ENCODE measurements at places on chromosomes 1 and 21.

- no peak for DNase-seq
Measured at GRCh38 chr1:111875640-111876039, 113.8 kb downstream of the KCND3 start.

DNA sequence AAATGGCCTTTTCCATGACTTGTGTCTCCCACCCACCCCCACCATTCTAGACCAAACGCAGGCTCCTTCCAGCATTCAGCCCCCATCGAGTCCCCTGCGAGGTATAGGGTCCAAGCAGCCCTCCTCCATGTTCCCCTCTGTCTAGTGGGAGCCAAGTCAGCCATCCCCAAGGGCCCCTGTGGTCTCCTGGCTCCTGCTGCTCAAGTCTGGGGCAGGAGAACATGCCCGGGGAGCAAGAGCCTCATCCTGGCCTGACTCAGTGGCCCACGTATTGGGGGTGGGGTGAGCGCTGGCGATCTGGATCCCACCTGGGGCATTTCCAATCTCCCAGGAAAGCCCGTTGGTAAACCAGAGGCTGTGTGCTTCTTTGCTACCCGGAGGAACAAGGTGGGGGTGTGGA is 4.1 kb upstream of the PRDM16 start:
- no peak for DNase-seq

DNA sequence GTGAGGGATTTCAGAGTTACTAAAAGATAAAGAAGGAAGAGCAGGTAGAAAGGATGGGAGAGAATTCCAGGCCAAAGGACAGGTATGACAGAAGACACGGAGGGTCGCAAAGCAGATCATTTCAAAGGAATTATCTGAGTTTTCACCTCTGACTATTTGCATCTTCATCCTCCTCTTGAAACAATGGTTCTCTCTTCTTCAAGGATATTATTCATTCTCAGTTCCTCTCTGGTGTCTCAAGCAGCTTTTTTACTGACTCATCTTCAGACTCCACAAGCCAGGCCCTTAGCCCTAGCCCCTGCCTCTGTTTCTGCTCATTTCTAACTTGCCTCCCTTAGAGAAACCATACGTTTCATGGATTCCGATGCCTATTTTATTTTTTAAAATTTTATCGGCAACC is 15.0 kb downstream of the DDX59 start:
- no peak for DNase-seq

DNA sequence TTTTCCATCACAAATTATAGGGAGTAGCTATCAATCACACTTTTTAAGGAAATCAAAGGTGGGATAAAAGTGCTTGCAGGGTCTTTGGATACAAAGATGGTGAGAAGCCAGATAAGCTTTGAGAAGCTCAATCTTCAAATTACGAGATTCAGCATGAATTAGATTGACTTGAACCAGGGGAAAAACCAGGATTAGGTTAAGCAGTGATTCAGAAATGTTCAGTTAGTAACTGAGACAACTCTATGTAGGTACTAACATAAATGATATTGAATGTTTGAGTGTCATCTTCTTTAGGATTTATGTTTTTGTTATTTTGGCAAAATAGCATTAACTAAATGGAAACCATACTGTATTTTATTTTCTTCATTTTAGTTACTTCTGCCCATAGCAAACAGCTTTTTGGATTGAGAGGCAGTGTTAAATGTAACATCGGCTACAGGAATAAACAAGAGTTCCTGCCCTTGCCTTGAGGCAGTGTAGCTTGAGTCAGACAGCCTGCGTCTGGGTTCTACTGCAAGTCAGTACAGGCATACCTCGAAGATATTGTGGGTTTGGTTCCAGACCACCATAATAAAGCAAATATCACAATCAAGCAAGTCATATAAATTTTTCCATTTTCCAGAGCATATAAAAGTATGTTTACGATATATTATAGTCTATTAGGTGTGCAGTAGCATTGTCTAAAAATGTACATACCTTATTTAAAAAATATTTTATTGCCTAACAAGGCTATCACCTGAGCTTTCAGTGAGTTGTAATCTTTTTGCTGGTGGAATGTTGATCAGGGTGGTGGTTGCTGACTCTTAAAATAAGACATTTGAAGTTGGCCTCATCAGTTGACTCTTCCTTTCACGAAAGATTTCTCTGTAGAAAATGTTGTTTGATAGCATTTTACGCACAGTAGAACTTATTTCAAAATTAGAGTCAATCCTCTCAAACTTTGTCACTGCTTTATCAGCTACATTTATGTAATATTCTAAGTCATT is 36.9 kb upstream of the BACH1 start:
- DNase-seq: no peak

DNA sequence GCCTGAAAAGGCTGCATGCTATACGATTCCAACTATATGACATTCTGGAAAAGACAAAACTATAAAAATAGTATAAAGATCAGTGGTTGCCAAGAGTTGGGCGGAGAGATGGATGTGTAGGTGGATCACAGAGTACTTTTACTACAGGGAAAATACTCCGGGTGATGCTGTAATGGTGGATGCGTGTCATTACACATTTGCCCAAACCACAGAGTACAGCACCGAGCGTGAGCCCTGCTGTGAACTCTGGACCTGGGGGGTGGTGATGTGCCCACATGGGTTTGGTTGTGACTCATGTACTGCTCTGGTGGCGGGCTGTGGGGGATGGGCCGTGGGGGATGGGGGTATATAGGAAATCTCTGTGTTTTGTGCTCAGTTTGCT is 162.7 kb upstream of the COL6A1 start:
- no peak for DNase-seq

DNA sequence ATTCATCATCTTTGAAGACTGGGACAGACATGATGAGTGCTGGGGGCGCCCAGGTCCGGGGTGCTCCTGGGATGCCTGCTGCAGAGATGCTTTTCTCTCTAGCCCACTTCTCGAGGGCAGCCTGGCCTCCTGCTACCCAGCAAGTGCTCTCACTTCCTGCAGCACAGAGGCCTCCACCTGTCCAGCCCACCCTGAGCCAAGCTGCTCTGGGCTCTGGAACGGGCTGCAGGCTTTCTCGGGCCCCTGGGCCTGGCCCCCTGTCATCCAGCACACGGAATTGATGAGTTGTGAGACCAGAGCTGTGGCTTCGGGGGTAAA is 469.5 kb upstream of the VAMP3 start:
- peak; percentile 49 for DNase-seq

DNA sequence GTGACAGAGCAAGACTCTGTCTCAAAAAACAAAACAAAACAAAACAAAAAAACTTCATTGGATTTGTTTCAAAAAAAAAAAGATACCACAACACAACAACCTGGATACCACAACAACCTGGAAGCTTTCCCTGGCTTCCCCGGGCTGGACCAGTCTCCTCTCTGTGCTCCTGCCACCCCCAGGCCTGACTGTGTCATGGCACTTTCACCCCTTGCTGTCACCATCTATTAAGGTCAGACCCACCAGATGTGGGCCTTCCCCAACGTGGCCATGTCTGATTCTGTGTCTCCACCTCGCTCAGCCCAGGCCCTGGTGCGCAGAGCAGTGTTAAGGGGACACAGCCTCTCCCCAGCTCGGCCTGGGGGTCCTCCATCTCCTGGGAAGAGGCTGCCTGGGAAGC is 28.3 kb upstream of the ACOT11 start:
- DNase-seq: peak; percentile 72

- DNase-seq: no peak
Measured at GRCh38 chr1:185541871-185542301, 192.3 kb upstream of the HMCN1 start.

DNA sequence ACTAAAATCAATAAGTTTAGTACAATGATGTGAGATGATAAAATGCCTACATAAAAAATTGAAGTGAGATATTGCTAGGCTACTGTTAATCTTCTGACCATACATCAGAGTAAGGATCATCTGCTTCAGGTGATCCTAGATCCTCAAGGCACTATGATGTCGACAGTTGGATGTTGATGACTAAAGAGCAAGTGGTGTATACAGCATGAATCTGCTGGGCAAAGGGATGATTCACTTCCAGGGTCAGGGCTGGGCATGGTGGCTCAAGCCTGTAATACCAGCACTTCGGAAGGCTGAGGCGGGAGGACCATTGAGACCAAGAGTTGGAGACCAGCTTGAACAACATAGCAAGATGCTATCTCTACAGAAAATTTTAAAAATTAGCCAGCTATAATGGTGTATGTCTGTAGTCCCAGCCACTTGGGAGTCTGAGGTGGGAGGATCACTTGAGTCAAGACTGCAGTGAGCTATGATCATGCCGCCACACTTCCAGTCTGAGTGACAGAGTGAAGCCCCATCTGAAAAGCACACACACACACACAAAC is 24.6 kb downstream of the NUF2 start:
- no peak for DNase-seq

DNA sequence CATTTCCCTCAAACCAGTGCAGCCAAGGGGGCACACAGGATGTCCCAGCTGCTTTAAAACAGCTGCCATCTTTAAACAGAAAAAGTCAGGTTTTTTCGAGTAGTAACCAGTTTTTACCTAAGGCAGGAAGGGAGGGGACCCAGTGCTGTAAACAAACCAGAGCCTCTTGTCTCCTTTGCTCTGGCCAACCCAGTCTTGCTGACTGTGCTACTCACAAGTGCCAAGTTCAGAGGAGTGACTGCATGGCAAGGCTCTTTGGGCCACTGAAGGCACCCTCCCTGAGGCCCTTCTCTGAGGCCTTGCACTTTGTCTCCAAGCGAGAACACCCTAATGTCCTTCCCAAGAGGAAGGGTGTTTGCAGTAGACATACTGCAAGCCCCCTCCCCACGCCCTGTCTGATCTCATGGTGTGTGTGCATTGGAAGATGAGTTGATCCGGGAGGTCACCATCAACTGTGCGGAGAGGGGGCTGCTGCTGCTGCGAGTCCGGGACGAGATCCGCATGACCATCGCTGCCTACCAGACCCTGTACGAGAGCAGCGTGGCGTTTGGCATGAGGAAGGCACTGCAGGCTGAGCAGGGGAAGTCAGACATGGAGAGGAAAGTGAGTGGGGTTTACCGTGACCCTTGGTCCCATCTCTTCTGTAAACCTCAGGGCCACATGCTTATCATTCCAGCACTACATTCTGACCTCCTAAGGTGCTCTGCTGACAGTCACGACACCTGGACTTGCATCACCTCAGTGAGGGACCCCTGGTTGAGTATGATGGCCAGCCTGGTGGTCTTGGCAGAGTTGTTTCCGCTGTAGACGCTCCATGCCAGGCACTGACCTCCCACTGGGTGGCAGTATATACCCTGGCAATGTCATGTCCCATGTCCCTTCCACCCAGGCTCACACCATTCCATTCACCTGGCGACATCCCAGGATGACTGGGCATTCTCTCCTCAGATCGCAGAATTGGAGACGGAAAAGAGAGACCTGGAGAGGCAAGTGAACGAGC is 4.7 kb downstream of the DNALI1 start:
- DNase-seq: peak; percentile 9

DNA sequence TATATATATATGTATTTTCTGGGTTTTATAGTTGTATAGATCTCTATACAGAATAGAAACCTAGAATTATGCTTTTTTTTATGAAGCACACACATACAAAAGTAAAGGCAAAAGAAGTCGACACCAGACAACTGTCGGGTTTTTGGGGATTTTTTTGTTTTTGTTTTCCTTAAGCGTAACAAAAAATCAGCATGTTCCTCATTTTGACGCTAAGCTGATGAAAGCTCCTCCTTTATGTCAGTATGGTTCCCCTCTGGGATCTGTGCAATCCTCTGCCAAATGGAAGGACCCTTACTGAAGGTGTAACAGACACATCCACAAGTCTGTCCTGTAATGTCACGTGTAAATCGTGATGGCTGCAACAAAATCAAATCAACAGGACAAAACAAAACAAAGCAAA is 226.2 kb downstream of the RHOU start:
- DNase-seq: no peak

DNA sequence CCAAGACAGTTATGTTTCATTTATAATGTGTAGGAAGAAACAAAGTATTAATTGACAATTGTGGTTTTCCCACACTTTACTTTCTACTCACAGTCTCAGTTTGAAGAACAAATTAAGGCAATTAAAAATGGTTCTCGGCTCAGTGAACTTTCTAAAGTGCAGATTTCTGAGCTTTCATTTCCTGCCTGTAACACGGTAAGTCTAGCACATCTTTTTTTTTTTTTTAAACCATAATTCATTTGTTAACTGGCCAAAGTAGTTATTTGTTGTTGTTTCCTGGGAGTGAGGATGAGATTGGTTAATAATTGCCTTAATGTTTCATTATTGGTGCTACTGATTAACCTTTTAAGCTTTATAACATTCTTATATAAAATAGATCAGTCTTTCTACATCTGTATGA is 75.1 kb downstream of the VPS26C start:
- DNase-seq: no peak

DNA sequence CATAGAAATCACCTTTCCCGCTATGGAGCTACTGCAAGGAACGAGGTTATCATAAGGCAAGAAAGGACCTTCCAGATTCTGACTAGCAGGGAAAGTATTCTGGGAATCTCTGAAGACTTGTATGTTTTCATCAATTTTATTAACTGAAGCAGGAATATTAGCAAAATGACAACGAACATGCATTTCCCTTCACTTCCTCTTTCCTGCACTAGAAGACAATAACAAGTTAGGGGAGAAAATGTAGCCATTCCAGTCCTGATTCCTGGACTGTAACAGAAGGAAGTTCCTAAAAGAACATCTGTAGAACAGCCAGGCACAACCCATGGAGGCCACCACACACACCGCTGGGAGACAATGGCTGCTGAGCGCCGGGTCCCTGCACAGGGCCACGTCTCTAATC is 106.8 kb downstream of the RAVER2 start:
- DNase-seq: no peak

GRCh38 chr1:89800022-89800655 is 20.7 kb upstream of the LRRC8D start:
- DNase-seq: no peak

All from retina (tissue), 1 donor.